ENCODE measurements at places on chromosomes 12 and 14.
A peak's percentile ranks its signal among the peaks of the same experiment; 100 is the strongest.

GRCh38 chr14:56905282-56905681 is 95.0 kb upstream of the OTX2 start:
- no peak for DNase-seq

DNA sequence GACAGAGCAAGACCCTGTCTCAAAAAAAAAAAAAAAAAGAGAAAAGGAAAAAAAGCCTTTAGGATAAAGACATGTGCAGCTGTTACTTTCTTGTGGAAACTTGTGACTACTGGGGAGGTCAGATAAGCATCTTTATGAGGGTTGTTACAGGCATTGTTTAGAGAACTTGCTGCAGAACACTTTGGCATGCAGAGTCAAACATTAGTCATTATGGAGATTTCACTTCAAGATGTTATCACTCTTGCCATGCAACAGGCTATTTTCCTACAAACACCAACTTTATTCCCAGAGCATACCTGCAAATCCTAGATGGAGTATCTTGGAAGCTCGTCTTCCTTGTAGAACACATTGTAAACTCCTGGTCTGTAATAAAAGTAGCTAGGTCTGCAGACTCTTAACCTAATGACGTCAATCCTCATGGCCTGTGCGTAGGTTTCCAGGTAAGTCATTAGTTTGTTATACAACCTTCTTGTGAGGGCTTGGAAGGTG is 36.3 kb upstream of the WDR89 start:
- peak; percentile 73 for DNase-seq

DNA sequence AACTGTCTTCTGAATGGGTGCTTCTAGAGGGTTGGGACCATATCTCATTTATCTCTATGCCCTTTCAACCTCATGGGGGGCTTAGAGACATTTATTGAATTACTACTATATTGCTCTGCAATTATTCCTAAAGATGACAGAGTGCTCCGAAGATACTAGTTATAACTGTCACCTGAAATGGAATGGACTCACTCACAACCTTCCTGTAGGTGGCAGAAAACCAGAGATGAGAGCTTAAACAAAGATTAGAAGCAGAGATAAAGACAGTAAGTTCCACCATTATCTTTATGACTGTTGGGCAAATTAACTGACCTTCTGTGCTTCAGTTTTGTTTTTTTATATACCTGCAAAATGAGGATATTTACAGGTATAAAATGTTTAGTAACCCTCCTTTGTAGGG is 31.5 kb upstream of the GTF2A1 start:
- no peak for DNase-seq

DNA sequence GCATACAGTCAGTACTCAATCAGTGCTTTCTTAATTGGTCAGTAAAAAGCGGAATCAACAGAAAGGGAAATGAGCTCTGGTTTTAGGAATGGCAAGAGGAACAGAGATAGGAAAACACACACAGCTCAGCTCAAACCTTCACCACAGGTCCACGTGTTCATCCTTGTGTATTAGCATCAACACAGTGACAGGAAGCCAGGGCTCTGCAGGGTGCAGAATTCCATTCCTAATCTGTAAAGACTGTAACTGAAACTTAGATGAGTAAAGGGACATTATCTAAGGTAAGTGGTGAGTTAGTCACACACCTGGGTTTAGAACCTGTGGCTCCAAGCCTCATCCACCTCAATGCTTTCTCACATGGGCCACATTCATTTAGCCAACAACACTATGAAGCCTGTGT is 1242.2 kb upstream of the TMEM132C start:
- DNase-seq, result no peak

DNA sequence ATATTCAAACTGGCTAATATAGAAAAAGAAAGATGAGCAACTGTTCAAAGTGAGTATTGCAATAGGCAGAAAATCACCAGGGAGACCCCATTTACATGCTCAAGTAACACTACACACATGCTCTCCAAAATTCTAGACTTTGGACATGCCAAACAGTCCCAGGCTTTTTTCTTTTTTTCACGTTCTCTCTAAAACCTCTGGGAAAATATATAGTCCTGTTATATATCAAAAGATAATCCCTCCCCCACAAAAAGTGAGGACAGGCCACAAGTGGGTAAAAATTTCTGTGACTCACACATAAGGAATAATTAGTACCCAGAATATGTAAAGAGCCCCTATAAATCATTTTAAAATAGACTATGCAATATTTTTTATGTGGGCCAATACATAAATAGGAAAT is 55.2 kb downstream of the EFCAB11 start:
- no peak for DNase-seq

DNA sequence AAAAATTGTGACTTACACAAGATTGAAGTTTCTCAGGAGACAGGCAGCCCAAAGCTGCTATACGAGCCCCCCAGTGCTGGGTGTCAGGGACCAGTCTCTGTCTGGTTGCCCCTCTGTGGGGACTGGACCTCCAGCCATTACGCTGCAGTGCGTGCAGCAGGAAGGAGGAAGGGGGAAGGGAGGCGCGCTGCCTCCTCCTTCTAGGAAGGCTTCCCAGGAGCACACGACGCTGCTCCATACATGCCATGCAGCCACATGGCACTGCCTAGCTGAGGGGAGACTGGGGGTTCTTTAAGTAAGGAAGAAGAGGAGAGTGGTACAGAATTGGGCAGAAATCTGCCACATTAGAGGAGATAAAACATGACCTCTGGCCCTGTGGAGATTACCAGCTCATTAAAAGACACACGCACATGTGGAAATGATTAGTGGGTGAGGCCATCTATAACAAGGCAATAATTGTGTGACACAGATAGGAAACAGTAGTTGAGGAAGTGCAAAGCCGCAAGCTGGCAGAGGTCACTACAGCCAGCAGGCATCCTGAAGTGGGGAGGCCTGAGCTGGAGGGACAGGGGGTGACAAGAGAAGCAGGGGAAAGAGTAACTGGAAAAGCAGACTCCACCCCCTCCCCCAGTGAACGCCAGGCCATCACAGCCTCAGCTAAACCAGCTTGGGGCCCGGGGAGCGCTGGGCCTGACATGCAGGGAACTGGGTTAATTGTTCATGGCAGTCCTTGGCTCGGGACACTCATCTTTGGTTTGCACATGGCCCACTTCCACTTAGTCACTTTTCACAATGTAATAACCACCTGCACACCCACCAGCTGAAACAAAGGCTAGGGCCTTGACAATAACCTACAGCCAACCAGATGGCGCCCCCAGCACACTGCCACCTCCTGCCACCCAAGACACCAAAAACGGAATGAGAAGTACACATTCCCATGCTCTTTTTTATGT is 39.6 kb downstream of the CCDC88C start:
- DNase-seq, result no peak

DNA sequence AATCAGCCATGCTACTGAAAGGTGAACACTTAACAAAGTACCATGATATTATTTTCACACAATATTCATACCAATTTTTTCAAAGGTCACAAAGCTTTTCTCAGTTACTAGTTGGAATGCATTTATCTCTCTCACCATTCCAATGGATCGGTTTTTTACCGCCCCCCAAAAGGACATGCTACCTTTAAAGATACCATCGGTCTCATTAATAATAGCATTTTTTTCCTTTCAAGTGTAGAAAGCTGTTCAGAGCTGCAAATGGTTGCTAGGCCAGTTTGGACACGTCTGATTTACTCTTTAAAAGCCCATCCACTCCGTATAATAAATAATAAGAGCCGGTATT is 34.9 kb upstream of the STON2 start:
- DNase-seq, result no peak

GRCh38 chr14:55583942-55584468 is 4.0 kb downstream of the KTN1 start:
- no peak for DNase-seq

- DNase-seq, result no peak
These were observed 107.0 kb downstream of the ATXN7L3B start for GRCh38 chr12:74644681-74645080.

DNA sequence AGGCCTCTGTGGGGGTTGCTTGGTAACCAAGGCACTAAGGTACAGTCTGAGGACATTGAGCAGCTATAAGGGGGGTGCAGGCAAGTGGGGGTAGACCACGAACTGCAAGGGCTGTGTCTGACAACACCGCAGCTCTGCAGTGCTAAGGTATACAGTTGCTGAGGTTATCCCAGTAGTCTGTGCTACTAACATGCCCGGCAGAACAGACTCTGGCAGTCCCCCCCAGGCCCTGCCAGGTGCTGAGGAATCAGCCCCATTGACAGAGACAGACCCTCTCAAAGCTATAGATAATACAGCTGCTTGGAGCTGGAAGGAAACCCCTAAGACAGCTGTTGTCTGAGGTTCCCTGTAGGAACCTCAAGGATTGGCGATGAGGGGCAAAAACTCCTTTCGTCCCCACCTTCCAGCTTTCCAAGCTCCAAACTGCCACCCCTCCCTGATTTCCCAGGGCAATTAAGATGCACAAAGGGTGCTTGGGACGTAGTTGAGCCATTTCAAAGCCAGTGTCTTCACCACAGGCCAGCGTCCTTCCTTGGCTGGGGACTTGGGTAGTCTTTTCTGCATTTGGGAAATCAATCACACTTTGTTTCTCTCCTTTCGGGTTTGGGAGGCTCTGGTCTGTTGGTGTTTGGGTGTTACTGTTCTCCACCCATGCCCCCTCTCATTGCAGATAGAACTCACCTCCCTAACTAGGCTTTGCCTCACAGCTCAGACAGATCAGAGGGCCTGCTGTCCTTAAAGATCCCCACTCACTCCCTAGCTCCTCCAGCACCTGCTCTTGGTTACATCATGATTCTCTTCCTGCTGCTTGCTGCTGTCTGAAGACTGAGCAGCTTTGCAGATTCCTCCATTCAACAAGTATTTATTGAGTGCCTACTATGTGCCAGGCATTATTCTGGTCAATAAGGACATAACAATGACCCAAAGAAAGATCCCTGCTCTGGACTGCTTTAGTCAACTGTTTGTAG is 2.0 kb upstream of the MYH7 start:
- DNase-seq, result no peak

DNA sequence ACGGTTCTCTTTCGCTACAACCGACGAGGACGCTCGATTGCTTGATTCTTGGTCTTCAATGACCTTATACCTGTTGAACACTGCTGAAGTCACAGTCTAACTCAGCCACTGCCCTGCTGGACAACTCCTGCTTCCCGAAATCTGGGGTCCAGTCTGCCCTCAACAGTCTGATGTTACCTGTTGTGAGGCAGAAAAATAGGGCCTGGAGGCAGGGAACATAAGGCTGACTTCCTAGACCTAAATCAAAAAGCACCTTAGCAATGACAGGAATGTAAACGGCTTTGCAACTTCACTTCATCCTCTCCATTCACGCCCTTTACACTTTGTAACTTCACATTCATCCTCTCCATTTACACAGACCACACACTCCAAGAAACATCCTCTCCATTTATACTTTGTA is 597 bp upstream of the GLTP start:
- DNase-seq, result no peak

- DNase-seq, result no peak
These were observed 361.1 kb upstream of the RPL10L start for GRCh38 chr14:47012533-47013280.

- DNase-seq, result peak; percentile 43
These were observed 61.6 kb upstream of the DAAM1 start for GRCh38 chr14:59126714-59127436.

- DNase-seq, result no peak
These were observed 31.5 kb downstream of the TMEM63C start for GRCh38 chr14:77212943-77213678.

DNA sequence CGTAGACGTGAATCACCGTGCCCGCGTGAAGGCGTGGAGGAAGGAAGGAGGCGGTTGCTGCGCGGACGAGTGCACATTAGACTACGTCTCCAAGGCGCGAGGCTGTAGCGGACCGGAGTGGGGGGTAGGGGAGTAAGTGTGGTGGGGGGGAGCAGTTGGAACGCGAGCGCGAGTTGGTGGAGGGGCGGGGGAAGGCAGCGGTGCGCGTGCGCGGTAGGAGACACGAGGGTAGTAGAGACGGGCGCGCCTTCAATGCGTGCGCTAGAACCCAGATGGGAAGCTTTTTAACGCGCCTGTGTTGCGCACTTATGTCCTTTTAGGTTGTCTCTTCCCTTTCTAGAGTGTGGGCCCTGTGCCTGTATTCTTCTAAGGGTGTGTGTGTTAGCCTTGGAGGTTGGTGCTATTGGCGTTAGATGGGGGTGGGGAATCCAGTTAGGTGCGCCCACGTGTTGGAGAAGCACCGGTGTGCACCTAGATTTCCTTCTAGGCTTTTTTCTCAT is 604 bp downstream of the EIF4B start:
- DNase-seq, result peak; percentile 75

GRCh38 chr14:100321473-100322137 is 1.5 kb upstream of the SLC25A47 start:
- DNase-seq, result no peak

- no peak for DNase-seq
These were observed 869 bp upstream of the NOVA1 start for GRCh38 chr14:26598672-26599131.

DNA sequence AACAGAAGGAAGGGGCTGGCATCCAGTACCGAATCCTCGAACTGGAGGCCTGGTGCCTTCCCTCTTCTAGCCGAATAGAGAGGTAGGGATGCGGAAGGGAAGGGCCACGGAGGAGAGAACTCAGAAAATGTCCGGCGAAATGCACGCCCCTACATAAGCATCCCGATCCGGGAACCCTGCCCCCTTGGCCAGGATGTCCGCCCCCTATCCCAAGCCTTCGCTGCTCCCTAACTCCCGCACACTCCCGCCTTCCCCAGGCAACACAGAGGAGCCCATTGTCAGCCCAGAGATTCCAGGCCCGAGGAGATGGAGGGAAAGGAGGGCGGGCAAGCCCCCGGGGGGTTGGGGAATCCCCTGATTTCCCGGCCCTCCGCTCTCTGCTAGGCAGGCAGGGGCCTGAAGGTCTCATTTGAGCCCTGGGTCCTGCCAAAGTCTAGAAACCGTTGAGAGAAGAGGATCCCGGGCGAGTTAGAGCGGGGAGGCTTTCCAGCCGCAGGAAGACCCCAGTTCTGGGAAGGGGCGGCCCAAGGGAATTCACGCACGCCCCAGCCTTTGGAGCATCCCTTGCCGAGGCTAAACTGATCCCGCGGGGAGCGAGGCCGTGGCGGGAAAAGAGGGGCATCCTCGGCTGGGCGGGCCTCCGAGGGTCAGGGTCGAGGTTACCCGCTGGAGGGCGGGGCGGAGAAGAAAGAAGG is 569 bp upstream of the ARHGEF40 start:
- no peak for DNase-seq

Measured in Jurkat, Clone E6-1 (cell line).